ENCODE measurements at places on chromosomes 12 and 14.

- peak; percentile 62 for DNase-seq
These were observed at the start of gene ACOT4 for GRCh38 chr14:73591690-73592449. TSS of gene ACOT4 (plus strand) at chr14:73591873. CDS start at chr14:73591960, 87 bp downstream.

- no peak for DNase-seq
These were observed 1.8 kb downstream of the ALX1 start for GRCh38 chr12:85281636-85282312.

DNA sequence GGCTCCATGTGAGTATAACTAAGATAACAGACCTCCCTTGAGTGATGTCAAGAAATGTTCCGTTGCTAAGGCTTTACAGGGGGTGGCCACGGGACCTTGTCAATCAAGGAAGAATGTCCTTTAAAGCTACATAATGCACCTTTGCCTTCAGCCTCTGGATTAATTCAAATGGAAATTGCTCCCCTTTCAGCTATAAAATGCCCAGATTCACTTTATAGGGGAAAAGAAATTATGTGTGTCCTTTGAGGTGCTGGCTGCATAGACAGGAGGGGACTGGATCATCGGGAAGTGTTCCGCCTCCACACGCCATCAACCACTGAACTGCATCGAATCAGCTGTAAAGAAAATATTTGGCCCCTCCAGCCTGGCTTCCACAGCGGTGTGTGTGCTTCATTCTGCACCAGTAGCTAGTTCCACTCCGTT is 415.4 kb downstream of the DPF3 start:
- DNase-seq, result no peak

DNA sequence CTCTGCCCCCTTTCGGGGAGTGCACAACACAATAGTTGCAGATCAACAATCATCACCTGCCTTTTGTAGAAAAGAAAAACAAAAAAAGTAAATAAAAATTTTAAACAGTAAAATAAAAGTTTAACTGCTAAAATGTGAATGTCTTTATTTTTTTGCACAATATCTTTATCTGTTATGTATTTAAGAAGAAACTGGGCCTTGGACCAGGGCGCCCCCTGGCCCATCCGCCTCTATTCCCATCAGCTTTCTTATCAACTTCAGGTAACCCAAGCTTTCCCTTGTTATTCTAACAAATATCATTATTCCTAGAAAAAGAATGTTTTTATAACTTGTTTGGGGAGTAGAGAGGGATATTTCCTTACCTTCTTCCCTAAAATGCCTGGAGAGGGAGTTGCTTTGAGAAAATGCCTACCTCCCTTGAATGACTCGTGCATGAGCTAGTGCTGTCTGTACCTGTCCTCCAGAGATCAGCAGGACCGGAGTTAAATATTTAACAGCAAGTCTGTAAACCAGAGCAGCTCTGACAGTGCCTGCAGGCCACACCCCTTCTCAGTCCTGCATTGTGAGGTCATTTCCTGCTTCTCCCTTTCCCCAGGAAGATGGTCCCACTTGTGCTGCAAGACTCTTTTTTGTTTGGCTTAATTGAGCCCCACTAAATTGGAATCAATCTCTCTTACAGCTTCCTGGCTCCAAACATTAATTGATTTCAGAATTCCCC is 192.8 kb upstream of the RGS6 start:
- DNase-seq, result no peak
